ENCODE measurements at places on chromosomes 2 and 18.

DNA sequence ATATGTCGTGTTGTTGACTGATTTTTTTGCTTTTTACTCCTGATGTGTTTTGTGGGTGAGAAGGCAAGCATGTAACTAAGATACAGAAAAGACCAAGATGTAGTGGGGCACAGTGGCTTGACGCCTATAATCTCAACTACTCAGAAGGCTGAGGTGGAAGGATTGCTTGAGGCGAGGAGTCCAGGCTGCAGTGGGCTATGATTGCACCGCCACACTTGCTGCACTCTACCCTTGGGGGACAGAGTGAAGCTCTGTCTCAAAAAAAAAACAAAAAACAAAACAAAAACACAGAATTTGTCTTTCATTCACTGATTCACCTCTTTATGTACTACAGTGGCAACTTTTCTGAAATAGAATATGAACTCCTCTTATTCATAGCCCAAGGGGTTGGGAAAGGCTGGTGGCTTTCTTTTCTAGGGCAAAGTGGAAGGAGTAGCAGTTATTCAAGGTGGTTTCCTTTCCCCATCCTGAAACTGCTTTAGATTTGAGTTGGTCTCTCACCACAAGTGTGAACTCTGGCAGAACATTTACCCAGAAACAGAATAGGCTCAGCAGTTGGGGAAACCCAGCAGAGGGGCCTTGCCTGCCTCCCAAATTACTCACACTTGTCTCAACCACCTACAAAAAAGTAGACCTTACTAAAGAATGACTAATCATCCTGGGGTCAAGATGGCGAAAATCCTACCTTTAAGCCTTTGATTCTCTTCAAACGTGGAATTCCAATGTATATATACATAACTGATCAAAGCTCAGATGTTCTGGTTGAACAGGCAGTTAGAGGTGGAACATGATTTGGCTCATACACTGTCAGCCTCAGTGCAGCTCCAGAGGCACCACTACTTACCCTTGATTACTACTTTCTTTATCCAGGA, 6.5 kb downstream of the TANK start:
- DNase-seq: peak; percentile 37

DNA sequence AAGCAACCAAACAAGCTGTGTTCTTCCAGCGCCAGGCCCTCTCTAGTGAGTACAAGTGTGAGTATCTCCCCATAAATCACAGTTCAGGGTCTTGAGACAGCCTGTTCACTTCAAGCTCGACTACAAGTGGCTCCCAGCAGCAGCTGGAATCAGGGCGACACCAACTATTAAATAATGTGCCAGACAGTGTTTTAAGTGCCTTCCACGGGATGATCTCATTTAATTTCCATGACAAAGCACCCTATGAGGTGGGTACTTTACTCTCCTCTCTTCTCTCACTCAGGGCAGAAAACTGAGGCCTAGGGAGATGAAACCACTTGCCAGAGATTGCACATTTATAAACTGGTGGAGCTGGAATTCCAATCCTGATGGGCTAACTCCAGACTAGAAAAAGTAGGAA, 2.6 kb upstream of the FAM136A start:
- DNase-seq: no peak

GRCh38 chr2:8984855-8985254, 18.6 kb downstream of the MBOAT2 start:
- DNase-seq: no peak

GRCh38 chr18:75066936-75067335, 142.0 kb downstream of the PTGR3 start:
- DNase-seq: no peak

- DNase-seq: no peak
These were observed 420.3 kb downstream of the PTPRM start for GRCh38 chr18:7987284-7987976.

DNA sequence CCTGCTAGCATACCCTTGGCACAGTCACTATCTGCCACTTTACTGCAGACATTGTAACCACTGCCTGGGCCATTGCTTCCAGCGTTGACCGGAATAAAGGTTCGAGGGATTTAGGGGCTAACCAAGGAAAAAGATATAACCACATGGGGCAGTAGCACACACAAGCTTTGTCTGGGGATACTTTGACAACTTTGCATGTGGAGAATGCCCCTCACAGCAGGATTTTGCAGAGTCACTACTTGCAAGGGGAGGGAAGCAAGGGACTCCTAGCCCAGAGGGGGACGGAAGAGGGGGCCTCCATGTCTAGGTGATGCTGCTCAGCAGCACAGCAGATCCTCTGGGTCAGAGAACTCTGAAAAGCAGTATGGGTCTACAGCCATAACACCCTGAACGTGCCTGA, 138.7 kb downstream of the SPP2 start:
- DNase-seq: no peak

- no peak for DNase-seq
These were observed 537.4 kb downstream of the CPS1 start for GRCh38 chr2:211093743-211094303.

Measured in effector memory CD4-positive, alpha-beta T cell (primary cell).